ENCODE measurements at places on chromosomes 6 and 20.

- no peak for DNase-seq
Observed at GRCh38 chr6:2549834-2550233, 200.9 kb downstream of the MYLK4 start.

- DNase-seq, result no peak
Observed at GRCh38 chr20:1050440-1050839, 48.3 kb upstream of the RSPO4 start.

DNA sequence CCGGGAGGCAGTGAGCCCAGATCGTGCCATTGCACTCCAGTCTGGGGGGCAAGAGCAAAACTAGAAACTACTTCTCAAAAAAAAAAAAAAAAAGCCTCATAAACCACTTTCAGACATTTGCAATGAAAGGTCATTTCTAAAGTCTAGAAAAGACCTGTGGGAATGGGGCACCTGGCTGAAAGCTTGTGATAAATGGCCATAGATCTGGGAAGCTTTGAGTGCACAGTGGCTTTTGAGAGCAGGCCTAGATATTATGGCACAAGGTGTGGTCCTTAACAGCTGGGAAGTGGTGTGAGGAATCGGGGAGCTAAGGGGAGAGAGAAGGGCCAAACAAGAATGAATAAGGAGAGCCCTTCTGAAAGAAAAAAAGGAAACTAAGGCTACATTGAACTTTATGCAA, 33.2 kb downstream of the ID4 start:
- no peak for DNase-seq

GRCh38 chr6:138105880-138106664, 1.1 kb downstream of the PERP start:
- DNase-seq, result no peak

DNA sequence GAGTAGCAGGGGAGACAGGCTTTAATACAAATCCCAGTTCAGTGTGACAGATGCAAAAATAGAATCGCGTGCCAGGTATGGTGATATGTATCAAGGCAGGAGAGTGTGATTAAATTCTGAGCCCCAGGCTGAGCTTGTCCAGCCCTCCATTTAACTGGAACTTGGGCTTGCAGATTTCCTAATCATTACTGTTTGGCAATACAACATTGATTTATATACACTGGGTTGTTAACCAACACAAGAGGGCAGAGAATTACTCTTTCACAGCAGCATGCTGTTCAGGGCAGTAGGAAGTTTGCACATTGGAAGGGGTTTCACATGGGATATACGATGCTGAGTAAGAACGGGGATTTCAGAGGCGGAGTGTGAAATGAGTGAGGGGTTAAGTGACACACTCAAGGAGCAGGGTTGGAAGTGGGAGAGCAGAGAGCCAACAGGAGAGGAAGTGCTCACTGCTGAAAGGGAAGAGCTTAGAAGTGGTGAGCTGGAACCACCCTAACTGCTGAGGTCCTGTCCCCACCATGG, 70.8 kb upstream of the ATXN1 start:
- DNase-seq, result no peak

- DNase-seq, result no peak
Observed at GRCh38 chr6:124823240-124824111, 138.8 kb upstream of the RNF217 start.

- no peak for DNase-seq
Observed at GRCh38 chr6:129235167-129236000, 352.4 kb downstream of the LAMA2 start.

Data from NCI-H2081 treated with DMSO at 0.1 percent for 48 hours (cell line).